Right lobe of liver (tissue), 6 donors: ENCODE measurements at places on chromosomes 13 and 19. TPM values are rescaled to one million over a fixed set of nuclear protein-coding genes. Genes with fewer than 3 reads are reported as not detected.
A peak's percentile ranks its signal among the peaks of the same experiment; 100 is the strongest.

CACNG7 gene
- total RNA-seq, result not detected

CYP4F8 gene
- not detected for total RNA-seq

TYROBP gene
- 30.4 TPM for total RNA-seq

ZNF417 gene
- total RNA-seq, result 12.6 TPM

ECSIT gene
- 45.5 TPM for total RNA-seq

C13orf42 gene
- not detected for total RNA-seq

HIPK4 gene
- total RNA-seq, result not detected

CEACAM7 gene
- total RNA-seq, result not detected

IFNL1 gene
- total RNA-seq, result not detected

NKPD1 gene
- not detected for total RNA-seq

LIM2 gene
- not detected for total RNA-seq

HS6ST3 gene
- total RNA-seq, result not detected

DNA sequence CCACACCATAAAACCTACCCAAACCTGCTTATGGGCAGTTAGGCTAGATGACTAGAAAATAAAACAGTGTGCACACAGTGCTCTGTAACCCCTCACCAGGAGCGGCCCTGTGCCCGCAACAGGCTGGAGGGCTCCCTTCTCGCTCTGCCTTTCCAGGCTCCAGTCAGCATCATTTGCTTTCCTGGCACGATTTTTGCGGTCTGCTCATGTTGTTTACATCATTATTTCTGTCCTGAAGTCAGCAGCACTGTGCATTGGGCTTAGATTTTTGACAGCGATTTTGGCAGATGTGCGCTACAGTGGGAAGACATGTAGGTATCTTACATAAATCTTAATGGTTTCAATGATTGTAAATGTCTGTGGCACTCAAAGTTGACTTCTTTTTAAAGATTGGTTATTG lies 344.0 kb downstream of the MTUS2 start:
- no peak for DNase-seq

GRCh38 chr19:32824916-32825608 lies 44.5 kb downstream of the SLC7A9 start:
- no peak for DNase-seq

GRCh38 chr13:92137520-92137919 lies 739.1 kb downstream of the GPC5 start:
- peak; percentile 56 for DNase-seq

DNA sequence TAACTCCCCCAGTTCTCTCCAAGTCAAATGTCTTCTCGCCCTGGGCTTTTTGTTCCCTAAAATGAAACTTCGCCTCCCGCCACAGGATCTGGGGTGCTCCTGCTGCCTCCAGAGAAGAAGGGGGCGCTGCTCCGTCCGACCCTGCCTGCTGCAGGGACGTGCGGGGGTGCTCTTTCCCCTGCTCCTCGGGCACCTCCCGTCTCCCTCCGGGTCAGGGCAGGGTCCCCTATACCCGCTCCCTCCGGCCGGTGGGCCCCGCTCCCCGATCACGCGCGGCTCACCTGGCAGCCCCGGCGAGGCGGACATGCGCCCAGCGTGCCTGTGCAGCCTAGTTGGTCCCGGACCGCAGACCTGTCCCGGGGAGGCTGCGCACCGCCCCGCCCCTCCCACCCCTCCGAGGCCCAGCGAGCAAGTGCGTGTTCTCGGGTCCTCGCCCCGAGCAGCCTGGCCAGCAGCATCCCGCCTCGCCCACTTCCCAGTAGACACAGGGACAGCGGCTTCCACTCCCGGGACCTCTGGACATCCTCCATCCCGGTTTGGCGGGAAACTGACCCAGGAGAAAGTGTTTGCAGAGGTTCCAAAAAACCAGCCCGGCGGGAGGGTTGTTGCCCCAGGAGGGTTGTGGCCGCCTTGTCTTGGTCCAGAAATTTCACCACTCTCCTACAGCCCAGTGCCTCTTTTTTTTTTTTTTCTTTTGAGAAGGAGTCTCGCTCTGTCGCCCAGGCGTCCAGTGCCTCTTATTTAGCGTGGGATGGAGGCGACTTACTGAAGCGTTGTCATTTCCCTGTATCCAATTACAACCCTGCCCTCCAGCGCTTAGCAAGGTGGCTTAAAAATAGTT lies at the start of gene OXGR1:
Gene OXGR1 (minus strand): TSS at position 460 of the 841 bp plus-strand sequence. CDS start 6,717 bp downstream, outside the sequence.
- peak; percentile 54 for DNase-seq

GRCh38 chr13:104875038-104875754 lies 1660.3 kb downstream of the EFNB2 start:
- no peak for DNase-seq

GRCh38 chr13:34143637-34144036 lies 325.7 kb downstream of the RFC3 start:
- DNase-seq, result no peak

- no peak for DNase-seq
Observed at GRCh38 chr19:20167651-20168122, 673 bp downstream of the ZNF486 start.

- no peak for DNase-seq
Observed at GRCh38 chr13:23715762-23716235, 145.6 kb downstream of the TNFRSF19 start.

GRCh38 chr19:10915130-10916091 lies 13.0 kb downstream of the YIPF2 start:
- DNase-seq, result no peak

DNA sequence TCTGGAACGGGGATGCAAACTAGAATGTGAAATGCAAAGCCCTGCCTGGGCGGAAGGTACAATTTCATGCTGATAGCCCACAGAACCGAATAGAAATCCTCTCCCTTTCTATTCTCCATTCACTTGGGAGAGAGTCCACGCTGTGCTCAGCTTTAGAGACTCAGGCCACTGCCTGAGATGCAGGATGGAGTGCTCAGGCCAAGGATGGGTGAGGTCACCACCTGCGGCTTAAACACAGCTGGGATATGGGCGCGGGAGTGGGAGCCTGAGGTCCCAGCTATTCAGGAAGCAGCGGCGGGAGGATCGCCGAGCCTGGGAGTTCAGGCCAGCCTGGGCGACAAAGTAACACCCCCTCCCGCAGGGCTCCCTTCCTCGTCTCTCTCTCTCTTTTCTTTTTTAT lies 446 bp upstream of the ZNF83 start:
- peak; percentile 51 for DNase-seq

GRCh38 chr13:25165663-25166062 lies 6.4 kb downstream of the AMER2 start:
- DNase-seq, result no peak

DNA sequence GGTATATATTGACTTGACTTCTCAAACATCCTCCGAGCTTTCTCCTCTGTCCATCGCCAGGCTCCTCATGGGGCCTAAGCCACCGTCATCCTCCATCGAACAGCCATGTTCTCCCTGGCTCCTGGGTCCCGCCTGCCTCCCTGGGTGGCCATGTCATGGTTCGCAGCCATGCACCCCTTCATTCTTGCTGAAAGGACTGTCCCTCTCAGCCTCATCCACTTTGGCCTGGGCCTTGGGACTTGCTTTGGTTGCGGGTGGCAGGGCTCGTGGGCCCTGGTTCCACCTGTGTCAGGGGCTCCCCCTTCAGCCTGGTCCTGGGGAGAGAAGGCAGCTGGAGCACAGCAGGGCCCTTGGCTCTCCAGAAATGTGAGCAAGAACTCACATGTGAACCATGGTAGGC lies 183.8 kb downstream of the KATNAL1 start:
- no peak for DNase-seq

DNA sequence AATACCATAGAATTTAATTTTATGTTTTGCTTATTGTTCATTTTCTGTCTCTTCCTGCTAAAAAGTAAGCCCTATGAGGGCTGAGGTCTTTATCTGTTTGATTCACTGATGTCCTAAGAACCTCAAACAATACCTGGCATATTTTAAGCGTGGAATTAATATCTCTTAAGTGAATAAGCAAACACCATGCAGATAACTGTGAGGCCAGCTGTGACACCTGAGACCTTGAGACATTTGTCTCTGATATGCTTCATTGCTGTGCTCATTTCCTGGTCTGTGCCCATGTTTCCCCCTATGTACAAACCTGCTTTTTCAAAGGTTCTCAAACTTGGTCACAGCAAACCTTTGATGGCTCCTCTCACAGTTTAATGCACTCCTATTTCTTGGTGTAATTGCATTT lies 254.6 kb downstream of the COG6 start:
- DNase-seq, result no peak

DNA sequence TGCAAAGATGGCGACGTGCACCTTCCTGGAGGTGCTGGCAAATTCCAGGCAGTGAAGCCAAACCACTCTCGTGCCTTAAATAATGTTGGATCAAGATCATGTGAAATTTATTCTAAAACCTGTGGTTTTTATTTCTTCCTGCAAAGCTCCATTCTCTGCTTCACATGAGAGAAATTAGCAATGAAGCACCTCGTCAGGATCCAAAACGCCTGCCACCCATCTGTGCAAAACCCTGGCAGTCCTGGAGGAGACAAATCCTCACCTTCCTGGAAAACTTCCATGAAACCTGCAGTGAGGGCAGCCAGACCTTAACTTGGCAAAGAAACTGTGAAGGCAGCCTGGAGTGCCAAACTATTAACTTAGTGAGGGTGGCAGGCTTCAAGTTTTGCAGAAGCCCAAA lies 47.6 kb downstream of the CHST8 start:
- no peak for DNase-seq

- no peak for DNase-seq
Observed at GRCh38 chr13:41345914-41346589, 35.0 kb downstream of the NAA16 start.

GRCh38 chr19:1291761-1292418 lies 6.2 kb downstream of the EFNA2 start:
- DNase-seq, result peak; percentile 70
